SW 1271 (cell line): ENCODE measurements at places on chromosomes 12 and 14.

GRCh38 chr12:55932551-55932910, 1.6 kb downstream of the DGKA start:
- DNase-seq, result no peak

GRCh38 chr14:65231286-65231980, 129.1 kb upstream of the MAX start:
- DNase-seq, result no peak

DNA sequence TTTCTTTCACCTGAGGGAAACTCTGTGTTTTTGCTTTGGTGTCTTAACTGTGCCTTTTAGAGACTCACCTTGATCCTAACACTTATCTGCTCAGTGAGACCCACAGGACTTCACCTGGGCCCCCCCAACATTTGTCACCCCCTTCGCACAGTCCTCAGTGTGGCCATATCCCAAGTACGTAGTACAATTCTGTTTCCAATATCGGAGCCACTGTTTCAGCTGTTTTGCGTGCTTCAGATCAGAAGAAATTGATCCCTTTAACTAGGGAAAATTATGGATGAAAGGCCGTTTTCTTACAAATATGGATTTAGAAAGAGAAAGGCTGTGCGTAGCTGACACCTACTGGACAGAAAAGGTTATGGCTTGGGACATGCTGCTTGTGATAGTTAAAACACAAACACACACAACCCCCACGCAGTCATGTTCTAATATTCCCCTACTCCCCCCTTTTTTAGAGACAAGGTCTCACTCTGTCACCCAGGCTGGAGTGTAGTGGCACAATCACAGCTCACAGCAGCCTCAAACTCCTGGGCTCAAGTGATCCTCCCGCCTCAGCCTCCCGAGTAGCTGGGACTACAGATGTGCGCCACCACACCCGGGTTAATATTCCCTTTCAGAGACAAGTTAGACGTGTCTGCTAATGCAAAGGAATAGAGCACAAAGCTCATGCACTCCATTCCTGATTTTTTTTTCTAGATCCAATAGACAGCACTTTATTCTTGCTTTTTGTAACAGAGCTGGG, 3.6 kb upstream of the SLC7A8 start:
- no peak for DNase-seq

GRCh38 chr12:89697296-89697695, 11.3 kb downstream of the ATP2B1 start:
- DNase-seq, result no peak
